ENCODE measurements at places on chromosomes 7 and 10. TPM values are rescaled to one million over a fixed set of nuclear protein-coding genes. Genes with fewer than 3 reads are reported as not detected.

DNA sequence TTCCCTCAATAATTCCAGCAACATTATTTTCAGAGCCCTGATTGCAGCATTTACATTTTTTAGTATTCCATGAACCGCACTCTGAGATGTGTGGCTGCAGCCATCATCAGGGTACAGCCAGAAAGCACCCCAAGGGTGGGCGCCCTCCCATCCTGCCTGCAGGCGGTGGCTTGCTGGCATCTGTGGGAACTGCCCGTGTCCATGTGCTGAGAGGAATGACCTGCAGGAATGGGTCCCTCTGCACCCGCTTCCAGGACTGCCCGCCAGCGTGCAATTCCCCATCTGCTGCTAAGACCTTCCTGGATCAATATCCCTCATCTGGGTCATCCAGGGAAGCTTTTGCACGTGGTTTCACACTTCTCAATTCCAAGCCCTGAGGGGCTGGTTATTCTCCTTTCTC, 32.8 kb upstream of the NUB1 start:
- DNase-seq, result no peak

AGFG2 gene
- total RNA-seq, result 14.6 TPM

DNA sequence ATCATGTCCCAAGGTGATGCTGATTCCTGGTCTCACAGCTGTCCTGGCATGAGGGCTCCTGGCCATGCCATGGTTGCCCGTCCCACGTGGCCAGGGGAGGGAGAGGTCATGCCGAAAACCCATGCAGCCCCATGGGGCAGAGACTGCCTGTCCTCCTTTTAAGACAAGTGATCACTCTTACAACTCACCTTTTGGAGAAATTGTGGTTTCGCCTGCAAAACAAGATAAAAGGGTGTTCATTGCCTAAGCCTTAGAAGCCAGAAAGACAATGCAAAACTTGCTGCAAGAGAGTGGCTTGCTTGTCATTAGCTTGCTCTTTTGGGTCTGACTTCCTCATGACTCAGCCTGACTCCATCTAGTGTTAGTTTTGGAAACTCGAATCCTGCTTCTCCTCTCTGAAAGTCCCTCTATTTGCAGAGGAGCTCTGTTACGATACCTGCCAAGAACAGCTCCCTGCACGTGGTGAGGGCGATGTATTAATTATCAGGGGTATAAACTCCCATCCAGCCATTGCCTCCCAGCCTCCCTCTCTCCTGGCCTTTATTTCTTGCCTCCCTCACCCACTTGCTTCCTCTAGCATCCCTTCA, 26.7 kb downstream of the TMEM273 start:
- DNase-seq, result no peak

GRCh38 chr7:849145-849544, 16.9 kb downstream of the SUN1 start:
- no peak for DNase-seq

DNA sequence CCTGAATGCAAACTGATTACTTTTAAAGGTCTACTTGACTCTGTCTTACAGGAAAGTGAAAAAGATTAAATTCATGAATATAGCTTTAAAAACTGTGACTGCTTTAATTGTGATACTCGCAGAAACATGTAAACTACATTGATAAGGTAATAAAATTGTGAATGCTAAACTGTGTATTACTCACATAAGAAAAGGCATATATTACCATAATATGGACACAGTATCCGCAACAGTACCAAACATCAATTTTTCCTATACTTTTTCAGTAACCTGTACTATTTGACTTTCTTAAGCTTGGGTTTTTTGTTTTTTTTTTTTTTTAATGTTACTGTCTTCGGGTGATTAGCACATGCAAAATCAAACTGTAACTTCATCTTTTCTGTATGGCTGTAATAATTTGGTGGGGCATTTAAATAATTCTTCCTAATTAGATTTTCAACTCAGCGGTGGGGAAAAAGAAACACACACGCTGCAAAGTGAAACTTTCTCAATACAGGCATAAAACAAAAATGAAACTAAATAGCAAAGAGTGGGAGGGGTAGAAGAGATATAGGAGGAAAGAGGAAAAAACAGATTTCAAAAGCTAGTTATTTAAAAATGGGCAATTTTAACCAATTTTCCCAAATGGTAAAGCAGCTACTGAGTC, 23.2 kb downstream of the NT5C3A start:
- DNase-seq, result peak; percentile 47

DNA sequence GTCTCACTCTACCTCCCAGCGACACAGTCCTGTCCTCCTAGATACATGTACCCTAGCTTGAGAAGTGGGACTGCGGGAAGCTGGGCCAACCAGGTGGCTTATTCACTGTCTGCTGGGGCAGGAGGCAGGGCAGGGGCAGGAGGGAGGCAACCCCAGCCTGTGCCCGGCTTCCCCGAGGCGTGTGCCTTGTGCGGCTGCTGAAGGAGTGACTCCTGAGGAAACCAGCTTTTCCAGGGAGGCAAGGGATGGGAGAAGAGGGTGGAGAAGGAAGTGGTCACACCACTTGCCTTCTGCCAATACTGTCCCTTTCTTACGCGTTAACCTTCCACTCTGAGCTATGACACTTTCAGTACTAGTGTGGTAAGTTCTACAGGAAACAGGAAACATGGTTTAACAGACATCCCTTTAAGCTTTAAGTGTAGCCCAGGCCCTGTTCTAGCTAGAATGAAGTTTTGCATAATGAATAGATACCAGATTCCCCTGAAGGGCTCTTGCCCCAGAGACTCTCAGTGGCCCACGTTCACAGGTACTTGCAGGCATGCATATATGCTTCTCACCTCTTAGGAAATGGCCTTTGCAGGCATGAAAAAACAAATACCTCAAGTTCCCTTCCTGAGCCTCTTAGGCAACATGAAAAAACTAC, 40.6 kb downstream of the SYPL1 start:
- DNase-seq, result peak; percentile 87

DNA sequence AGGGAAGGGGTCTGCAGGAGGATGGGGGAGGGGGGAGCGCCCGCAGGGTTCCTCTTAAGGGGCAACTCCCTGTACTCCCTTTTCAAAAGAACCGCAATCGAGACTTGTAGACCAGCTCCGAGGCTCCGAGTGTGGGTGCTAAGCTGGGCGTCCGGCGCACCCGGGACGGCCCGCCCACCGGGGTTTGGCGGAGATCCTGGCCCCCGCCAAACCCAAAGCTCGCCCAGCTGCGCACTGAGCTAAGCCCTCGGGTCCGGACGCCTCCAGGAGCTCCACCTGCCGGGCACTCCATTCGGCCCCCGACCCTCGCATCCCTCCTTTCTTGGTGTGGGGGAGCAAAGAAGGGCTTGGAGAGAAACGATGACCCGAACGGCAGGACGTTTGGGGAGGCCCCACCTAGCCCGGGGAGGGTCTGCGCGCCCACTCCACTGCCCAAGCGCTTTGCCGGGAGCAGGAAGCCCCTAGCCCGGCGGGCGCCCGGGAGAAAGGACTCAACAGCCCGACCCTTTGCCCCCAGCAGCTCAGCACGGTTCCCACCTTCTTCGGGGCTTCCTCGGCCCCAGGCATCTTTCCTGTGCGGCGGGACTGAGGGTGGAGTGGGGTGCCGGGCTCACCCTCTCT, 651 bp downstream of the AFAP1L2 start:
- peak; percentile 76 for DNase-seq

GRCh38 chr7:29636009-29636351, 72.3 kb downstream of the PRR15 start:
- DNase-seq, result no peak

ANKRD61 gene
- 1.3 TPM for total RNA-seq

GRCh38 chr10:62715383-62715782, 89.1 kb upstream of the ADO start:
- no peak for DNase-seq

RASA4 gene
- total RNA-seq, result 22.0 TPM

MGAM2 gene
- 1.2 TPM for total RNA-seq

DNA sequence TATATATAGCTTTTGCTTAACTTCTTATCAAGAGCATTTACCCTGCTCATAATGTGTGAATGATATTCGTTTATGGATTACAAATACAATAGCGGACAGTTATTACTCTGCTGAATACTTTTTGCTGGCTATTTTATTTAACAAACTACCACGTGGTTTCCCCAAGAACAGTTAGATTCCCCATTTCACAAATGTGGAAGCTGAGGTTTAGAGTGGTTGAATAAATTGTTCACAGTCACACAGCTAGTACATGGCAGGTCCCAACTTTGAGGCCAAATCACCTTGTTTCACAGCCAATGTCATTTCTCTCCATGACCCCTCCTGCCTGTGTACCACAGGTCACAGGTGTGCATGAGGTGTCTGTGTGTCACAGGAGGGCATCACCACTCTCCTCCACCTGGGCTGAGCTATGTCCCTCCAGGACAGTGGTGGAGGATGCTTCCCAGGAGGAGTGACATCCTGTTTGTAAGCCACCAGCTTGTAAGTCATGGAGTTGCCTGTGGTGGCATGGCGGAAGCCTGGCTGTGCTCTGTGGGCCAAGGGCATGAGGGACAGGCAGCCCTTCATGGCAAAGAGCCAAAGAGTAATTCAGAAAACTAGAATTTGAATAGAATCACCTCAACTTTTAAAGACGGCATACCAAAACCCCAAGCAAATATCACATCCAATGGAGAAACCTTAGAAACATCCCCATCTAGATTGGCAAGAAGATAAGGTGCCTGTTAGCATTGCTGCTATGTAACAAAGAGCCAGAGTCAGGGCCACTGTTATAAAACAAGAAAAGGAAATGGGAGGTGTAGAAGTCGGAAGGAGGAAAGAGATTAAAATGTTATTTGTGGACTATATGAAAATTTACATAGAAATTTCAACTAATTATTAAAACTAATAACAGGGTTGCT, 51.9 kb downstream of the AOC1 start:
- DNase-seq, result no peak

NPS gene
- not detected for total RNA-seq

DNA sequence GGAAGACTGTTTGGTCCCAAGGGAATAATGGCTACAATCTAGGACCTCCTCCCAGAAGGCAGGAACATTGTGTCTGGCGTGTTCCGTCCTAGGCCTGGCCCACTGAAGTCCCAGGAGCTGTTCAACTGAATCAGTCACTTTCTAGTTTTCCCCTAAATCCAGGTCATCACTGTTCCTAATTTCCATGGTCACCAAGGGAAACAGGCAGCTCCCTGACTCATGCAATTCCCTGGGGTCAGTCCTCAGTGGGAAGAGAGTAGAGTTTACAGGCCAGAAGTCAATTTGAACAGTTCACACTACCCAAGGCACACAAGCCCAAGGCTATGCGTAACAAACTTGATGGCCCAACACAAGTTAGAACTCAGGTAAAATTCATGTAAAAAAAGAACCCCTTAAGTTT, 44.0 kb downstream of the CREB3L2 start:
- DNase-seq, result no peak

DNA sequence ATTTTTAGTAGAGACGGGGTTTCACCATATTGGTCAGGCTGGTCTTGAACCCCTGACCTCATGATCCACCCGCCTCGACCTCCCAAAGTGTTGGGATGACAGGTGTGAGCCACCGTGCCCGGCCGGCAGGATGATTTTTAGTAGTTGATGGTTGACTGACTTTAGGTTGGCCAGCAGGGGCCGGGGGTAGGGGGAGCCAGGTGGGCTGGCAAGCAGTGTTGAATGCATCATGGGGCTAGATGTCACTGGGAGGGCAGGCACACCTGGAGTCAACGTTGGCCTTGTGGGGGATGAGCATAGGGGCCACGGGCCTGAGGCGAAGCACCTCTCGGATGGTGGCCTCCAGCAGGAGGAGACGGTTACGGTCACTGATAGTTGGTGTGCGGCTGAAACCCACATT, 5.0 kb downstream of the CYP17A1 start:
- DNase-seq, result no peak

SLC18A3 gene
- 0.73 TPM for total RNA-seq

DNA sequence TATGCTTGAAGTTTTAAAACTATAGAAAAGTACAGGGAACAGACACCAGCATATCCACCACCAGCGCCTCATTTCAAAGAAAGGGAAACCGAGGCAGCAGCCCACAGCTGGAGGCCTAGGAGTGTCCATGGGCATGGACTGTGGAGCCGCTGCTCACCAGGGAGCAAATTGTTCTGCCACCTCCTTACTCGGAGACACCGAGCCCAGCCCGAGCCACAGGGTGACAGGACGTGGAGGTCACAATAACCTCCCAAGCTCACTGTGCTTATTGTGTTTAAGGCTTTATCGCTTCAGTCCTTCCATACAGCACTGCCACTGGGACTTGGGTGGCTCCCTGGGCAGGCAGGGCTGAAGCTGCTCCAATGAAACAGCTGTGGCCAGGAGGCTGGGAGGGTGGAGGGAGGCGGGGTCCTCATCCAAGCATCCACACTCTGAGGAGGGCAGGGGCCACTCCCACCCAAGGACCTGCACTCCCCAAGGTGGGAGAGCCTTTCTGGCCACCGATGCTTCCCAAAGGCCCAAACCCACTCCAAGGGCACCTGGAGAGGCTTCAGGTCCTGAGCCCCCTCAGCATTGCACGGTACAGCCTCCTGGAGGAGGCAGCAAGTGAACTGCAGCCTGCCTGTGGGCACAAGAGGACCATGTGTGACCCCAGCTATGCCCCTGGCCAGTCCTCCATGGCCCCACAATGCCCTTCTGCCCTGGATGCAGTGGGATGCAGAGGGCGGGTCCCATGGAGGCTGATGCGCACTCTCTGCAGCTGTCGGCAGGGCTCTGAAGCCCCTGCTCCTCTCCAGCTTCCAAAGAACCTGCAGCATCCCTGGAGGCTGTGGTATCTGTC, 38.7 kb upstream of the RET start:
- no peak for DNase-seq

GRCh38 chr10:59803714-59804113, 50.5 kb upstream of the MRLN start:
- DNase-seq, result no peak

SMO gene
- 1.2 TPM for total RNA-seq

- DNase-seq, result no peak
Observed at GRCh38 chr7:32415519-32415918, 74.7 kb downstream of the LSM5 start.

FZD1 gene
- total RNA-seq, result 1.8 TPM
